ENCODE measurements at places on chromosomes 16 and 17.

- DNase-seq: no peak
These were observed 153.9 kb upstream of the CACNG3 start for GRCh38 chr16:24102209-24102660.

DNA sequence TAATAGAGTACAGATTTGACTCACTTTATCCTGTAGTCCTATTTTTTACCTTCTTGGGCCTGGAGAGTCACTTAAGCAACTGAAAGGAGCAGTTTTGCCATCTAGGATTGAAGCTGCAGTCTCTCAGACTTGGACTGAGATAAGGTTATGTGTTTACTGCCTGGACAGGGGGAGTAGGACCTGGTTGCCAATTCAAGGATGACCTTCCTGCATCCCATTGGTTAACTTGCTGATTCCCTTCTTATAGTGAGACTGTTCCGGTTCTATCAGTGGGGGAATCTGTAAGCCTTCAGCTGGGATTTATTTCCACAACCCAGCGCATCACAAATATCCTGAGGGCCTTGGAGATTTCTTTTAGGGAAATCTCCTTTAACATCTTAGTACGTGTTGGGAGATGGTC lies 2.9 kb downstream of the UBN1 start:
- no peak for DNase-seq

GRCh38 chr16:81140930-81141780 lies 45.0 kb upstream of the GCSH start:
- no peak for DNase-seq

GRCh38 chr17:48757524-48757961 lies 29.0 kb upstream of the HOXB13 start:
- no peak for DNase-seq

GRCh38 chr16:9661336-9662017 lies 520.8 kb downstream of the GRIN2A start:
- DNase-seq: no peak

GRCh38 chr17:40268141-40268712 lies 19.5 kb upstream of the CDC6 start:
- no peak for DNase-seq

GRCh38 chr16:4410335-4411075 lies 5.9 kb downstream of the CORO7 start:
- DNase-seq: no peak

DNA sequence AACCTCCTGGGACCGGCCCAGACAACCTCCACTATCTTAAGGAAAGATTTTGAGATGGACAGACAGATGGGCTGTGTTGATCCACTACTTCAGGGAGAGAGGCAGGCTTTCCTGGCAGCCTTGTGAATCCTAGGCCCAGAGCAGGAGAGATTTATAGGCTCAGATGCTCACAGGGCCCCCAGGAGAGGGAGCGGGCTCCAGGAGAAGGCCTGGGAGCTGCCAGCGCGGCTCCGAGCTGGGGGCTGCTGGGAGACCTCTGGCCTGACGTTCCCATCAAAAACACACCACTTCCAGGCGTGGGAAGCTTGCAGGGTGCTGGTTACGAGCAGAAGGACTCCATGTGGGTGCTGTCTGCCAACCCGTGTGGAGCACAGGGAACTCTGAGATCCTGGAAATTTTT lies 53.2 kb downstream of the MYH11 start:
- no peak for DNase-seq

DNA sequence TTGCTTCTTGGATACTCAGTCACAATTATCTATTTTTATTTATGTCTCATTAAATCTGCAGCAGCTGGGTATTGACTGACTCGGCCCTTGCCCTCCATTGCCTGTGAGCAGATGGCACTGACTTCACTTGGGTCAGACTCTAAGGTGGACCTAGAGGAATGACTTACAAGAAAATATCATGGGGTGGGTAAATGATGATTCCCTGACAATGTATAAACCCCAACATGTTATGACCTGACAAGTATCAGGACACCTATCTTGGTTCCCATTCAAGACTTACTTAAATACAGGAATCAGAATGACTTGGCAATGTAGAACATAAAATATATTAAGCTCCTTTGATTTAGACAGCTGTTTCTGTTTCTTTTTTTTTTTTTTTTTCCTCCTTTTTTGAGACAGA lies 953.5 kb downstream of the CDH11 start:
- no peak for DNase-seq

DNA sequence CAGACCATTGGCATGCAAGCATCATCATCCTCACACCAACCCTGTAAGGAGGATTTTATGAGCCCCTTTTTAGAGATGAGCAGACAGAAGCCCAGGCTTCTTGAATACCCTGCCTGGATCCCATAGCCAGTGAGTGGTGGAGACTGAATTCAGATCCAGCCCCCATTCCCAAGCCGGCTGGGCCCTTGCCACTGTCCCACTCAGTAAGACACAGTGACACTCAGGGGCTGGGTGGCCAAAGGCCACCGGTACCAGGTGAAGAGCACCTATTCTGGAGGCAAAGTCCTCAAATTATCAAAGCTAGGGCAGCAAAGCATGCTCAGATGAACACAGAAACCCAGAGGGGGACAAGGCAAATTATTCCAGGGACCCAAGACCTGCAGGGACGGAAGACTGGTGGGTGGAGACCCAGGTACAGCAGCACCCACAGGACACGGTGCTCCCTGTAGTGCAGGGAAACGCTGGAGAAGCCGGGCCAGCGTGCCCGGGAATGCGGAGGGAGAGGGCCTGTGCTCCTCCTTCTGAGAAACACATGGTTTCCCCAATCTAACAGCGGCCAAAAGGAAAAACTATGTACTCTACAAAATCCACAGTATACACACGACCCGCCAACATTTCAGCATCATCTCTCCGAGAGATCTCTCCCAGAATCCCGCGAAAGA lies 33.2 kb upstream of the CRHR1 start:
- DNase-seq: no peak

GRCh38 chr17:9900784-9901183 lies 4.3 kb downstream of the RCVRN start:
- no peak for DNase-seq

- DNase-seq: no peak
These were observed 634 bp upstream of the NATD1 start for GRCh38 chr17:21253646-21254441.

GRCh38 chr17:33667052-33667509 lies 374.0 kb upstream of the ASIC2 start:
- no peak for DNase-seq

DNA sequence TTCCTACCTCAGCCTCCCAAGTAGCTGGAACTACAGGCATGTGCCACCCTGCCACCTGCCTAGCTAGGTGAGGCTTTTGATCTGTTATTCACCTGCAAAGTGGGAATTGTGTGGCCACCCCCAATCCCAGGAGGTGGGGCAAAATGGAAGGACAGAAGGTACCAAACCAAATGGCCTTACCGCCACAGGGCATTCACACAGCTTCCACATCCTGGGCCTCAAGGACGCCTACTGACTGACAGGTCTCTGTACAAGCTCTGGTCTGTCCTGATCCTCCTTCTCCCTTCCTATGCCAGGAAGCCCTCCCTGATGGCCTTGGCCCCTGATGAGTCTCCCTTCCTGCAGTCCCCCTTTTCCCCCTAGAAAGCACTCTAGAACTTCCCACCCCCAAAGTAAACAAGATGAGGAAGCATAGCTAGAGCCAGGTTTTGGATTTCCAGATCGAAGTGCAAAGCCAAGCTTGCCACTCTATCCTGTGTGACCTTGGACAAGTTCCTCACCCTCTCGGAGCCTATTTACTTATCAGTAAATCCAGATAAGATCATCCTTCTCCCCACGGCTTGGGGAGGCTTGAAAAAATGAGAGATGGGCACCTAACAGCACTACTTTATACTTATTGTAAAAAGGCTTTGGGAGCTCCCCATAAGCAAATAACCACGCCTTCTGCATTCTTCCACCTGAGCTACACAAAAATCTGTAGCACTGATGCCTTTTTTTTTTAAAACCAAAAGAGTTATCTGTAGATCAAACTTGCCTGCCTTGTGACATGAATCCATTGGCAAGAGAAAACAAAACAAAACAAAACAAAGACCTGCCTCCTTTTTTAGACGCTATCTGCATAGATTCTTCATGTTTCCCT lies 4.5 kb downstream of the PLLP start:
- DNase-seq: no peak

GRCh38 chr17:12229335-12229734 lies 208.7 kb downstream of the MAP2K4 start:
- no peak for DNase-seq

DNA sequence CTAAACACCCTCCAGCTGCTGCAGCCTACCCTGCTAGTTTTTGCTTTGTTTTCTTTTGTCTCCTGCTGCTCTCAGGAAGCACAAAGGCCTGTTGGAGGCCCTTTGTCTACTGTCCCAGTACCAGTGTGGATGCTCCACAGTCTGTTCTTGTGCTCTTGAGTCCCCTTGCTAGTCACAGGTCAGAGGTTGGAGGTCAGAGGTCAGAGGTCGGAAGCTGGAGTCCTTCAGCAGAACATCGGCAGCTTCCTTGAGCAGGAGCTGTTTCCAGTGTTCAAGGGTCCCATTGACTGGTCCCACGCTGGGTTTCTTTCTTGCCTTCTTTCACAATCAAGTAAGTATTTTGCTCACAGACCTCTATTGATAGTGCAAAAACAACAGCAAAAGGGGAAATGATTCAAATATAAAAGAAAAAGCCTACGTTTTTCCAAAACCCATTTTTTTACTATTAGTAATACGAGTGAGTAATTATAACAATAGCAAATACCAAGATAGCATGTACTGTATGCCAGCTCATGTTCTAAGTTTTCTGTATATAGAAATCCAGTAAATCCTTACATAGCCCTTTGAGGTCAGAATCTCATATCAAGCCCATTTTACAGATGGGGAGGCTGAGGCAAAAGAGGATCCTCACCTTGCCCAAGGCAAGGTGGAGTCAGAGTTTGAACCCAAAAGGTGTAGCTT lies 10.9 kb upstream of the IL34 start:
- peak; percentile 88 for DNase-seq

- DNase-seq: no peak
These were observed 13.4 kb downstream of the EPN2 start for GRCh38 chr17:19250421-19251173.

DNA sequence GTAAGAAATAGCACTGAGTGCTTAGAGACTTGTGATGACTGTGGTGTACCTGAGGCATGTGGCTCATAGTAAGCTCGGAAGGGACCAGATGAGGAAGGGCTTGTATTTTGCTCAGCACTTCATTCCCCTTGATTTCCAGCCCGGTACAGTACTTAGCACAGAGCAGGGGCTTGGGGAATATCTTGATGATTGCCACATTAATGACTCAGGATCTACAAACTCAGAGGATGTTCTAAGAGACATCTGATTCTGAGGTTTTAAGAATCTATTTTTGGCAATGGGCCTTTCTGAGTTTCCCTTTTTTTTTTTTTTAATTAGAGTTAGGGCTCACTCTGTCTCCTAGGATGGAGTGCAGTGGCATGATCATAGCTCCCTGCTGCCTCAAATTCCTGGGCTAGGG lies 9.1 kb downstream of the ASPHD1 start:
- no peak for DNase-seq

GRCh38 chr17:17129466-17129865 lies 76.7 kb downstream of the PLD6 start:
- DNase-seq: no peak

DNA sequence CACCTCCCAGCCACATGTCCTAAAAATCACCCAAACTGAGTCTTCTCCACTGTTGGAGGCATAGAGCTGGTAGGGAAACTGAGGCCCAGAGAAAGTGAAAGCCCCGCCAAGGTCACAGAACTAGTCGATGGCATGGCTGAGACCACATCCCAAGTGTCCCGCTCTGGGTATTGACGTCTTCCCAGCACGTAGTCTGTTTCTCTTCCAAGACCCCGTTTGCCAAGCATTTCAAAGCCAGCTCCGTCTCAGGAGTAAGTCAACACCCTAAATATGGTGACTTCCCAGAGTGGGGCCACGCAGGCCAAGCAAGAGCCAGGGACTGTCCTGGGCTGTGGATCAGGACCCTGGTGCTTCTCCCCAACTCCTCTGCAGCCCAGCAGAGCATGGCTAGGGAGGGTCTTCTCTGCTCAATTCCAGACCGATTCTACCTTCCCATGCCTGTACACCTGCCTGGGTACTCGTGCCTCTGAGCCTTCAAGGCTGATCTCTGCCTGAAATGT lies 19.7 kb downstream of the PITPNM3 start:
- no peak for DNase-seq

- DNase-seq: no peak
These were observed 22.3 kb downstream of the CD300LF start for GRCh38 chr17:74690409-74690825.

All from neural crest cell (in vitro differentiated cells).